GM23248 (cell line): ENCODE measurements at places on chromosomes 3 and 15.

- no peak for DNase-seq
These were observed 36.0 kb downstream of the RFTN1 start for GRCh38 chr3:16477521-16477920.

GRCh38 chr3:106083854-106084253 lies 215.0 kb upstream of the CBLB start:
- no peak for DNase-seq

GRCh38 chr3:140188285-140188684 lies 253.3 kb downstream of the CLSTN2 start:
- no peak for DNase-seq

DNA sequence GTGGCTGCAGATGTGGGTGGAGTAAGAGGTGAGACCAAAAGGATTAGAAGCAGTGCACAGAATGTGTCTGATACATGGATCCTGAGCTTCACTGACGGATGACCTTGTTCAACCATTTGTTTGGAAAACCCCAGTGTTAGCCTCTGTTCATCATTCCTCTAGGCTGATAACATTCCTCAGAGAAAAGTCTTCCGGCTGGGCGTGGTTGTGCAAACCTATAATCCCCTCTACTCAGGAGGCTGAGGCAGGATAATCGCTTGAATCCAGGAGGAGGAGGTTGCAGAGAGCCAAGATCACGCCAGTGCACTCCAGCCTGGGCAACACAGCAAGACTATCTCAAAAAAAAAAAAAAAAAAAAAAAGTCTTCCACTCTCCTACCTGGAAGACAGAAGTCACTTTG lies 23.1 kb upstream of the CHD2 start:
- no peak for DNase-seq

DNA sequence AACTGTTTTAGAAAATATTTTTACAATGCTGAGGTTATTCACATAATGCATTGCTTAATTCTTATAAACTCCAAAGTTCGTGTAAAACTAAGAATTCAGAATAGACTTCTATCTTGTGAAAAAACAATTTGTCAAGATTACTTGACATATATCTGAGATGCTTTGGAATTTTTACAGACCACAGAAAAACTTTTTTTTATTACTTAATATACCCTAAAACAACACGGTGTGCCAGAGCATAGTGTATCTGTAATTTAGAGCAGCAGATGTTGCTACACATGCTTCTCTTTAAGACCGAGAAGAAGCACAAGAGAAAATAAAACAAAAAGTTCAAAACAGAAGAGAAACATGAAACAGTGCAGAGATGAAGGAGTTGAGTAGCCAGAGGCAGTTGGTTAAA lies 26.4 kb downstream of the ASB7 start:
- DNase-seq, result no peak
